Vagina (tissue), 2 donors: ENCODE measurements at places on chromosomes 12 and 14.

DNA sequence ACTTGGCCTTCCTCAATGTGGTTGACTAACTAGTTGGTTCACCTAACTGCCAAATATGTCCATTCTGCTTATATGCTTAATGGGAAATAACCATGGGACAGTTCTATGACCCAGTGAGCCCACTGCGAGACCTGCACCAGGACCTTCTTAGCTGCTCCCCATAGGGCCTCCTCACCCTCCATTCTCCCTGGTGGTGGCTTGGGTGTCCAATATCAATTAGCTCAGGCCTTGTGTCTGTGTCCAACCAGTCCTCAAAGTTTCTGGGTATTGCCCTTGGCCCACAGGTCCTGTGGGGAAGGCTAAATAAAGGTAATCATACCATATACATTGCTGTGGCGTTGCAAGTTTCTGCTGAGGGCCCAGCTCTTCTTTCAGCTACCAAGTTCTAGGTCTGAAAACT lies 228.2 kb downstream of the PCNX1 start:
- DNase-seq, result peak; percentile 43

DNA sequence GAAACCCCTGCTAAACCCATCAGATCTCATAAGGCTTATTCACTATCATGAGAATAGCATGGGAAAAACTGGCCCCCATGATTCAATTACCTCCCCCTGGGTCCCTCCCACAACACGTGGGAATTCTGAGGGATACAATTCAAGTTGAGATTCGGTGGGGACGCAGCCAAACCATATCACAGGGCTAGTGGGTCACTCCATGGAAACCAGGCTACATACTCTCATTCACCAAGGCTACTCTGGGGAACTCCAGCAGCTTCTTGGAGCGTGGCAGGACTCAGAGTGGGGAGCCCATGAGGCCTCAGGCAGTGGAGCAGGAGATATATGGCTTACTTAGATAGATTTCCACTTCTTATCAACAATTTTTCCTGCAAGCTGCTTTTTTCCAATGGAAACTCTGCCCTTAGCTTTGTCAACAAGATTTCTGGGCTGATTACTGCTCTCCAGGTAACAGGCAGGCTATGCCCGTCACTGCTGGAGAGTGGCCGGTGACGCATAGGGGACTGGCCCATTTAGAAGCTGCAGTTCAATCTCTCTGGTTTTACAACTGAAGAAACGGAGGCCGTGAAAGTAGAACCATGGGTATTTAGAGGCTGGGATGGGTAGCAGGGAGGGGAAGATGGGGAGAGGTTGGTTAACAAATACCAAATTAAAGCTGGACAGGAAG lies 16.5 kb downstream of the VDR start:
- no peak for DNase-seq

DNA sequence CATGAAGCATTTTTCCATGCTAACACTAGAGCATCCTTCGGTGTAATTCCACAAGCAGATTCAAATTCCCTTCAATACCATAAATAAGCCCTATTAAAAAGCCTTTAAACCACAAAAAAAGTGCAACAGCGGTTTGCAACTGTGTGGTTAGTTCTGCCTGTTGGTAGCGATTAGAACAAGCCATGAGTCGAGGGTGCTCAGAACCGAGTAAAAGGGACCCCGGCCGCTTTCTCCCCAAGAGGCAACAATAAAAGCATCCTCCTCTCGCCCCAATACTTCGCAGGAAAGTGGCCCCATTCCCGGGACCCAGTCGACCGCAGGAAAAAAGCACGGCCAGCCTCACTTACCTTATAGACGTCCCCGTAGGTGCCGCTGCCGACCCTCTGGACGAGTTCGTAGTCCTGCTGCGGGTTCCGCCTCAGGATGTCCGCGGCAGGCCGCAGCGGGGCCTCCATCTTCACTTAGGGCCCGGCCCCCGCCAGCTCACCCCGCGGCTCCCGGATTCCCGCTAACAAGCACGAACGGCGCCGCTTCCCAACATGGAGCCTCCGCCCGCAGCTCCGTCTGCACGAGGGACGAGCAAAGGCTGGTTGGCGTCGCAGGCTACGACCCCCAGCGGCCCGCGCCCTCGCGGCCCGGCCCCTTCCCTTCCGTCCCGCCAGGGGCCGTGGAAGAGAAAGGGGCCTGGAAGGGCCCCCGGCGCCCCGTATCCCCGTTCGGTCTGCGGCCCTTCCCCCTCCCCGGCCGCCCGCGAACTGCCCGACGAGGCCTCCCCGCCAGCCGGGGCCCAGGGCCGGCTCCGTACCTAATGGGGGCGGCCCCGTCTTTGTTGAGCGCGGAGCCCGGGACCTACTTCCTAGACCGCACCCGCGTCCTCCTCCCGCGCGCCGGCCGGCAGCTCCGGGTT lies 521 bp downstream of the MAP4K5 start:
- DNase-seq, result no peak

- no peak for DNase-seq
Measured at GRCh38 chr14:89215114-89215513, 201.9 kb downstream of the FOXN3 start.

- DNase-seq, result no peak
Measured at GRCh38 chr12:104163631-104164030, 25.6 kb upstream of the NFYB start.

- DNase-seq, result no peak
Measured at GRCh38 chr12:104136577-104136976, 1.4 kb downstream of the NFYB start.

DNA sequence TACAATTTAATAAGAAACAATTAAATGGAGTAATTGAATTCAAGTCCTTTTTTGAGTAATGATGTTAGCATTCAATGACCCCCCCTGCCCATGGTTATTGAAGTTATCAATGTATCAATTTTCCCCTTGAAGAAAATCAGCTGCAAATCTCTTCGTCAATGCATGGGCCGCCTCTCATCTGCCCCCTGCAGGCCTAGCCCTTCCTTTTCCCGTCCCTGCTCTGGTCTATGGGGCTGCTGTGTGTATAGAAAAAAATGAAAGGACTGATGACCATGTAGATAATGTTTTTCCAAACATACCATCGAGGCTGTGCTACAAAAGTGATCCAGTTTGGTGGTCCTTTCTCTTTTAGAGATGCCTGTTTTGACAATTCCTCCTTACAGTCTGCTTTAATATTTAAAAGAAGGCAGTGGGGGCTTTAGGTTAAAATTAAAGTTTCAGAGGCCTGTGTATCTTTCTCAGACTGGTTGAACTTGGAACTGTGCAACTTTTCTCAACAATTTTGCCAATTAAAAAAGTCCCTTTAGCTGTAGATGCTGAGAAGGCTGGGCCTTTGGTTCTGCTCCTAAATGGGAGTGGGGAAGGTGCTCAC lies 98.4 kb downstream of the APAF1 start:
- no peak for DNase-seq
